ENCODE measurements at places on chromosomes 13 and 19.

GRCh38 chr13:97425590-97425989 lies 8.4 kb upstream of the RAP2A start:
- no peak for DNase-seq

- no peak for DNase-seq
Measured at GRCh38 chr19:39170386-39171231, 26.2 kb upstream of the NCCRP1 start.

DNA sequence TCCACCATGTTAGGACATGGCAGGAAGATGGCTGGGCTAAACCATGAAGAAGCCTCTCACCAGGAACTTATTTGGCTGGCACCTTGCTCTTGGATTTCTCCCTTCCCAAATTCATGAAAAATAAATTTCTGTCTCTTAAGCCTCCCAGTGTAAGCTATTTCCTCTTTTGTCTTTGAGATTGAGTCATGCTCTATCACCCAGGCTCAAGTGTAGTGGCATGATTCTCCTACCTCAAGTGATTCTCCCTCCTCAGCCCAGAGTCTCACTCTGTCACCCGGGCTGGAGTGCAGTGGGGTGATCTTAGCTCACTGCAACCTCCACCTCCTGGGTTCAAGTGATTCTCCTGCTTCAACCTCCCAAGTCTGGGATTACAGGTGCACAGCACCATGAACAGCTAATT lies 12.6 kb downstream of the ZNF888 start:
- DNase-seq, result no peak

GRCh38 chr13:60944863-60945262 lies 470.8 kb downstream of the PCDH20 start:
- DNase-seq, result no peak

All from ecto neural progenitor cell (in vitro differentiated cells).